ENCODE measurements at places on chromosomes 5 and 9. TPM values are rescaled to one million over a fixed set of nuclear protein-coding genes. Genes with fewer than 3 reads are reported as not detected.

RNF180 gene
- total RNA-seq: 14.0 TPM

GRCh38 chr5:150227036-150227435, 37.2 kb downstream of the SLC6A7 start:
- H3K27ac ChIP-seq: no peak overlapping the region
- H3K27me3 ChIP-seq: no peaks in the 10 kb centered on the region
- no peak overlapping the region for H3K4me3 ChIP-seq
- no peaks in the 10 kb centered on the region for H3K4me1 ChIP-seq

SPATA31E1 gene
- total RNA-seq: not detected

STK10 gene
- total RNA-seq: 56.9 TPM

GRCh38 chr5:78500028-78500427, 139.6 kb downstream of the SCAMP1 start:
- no peak for DNase-seq
- no peaks in the 10 kb centered on the region for H3K27me3 ChIP-seq
- no peaks in the 10 kb centered on the region for H3K36me3 ChIP-seq
- no peak overlapping the region for H3K4me3 ChIP-seq
- H3K27ac ChIP-seq: no peak overlapping the region

PNPLA7 gene
- 13.7 TPM for total RNA-seq
